ENCODE measurements at places on chromosomes 5 and 9. TPM values are rescaled to one million over a fixed set of nuclear protein-coding genes. Genes with fewer than 3 reads are reported as not detected.

RFESD gene
- total RNA-seq = 1.3 TPM

IL3 gene
- not detected for total RNA-seq

SLC6A7 gene
- total RNA-seq = not detected

SARDH gene
- total RNA-seq = 2.8 TPM

RGS7BP gene
- 1.5 TPM for total RNA-seq

NSD1 gene
- total RNA-seq = 82.1 TPM

NSUN2 gene
- 37.1 TPM for total RNA-seq

TSPAN17 gene
- 47.6 TPM for total RNA-seq

HTR1A gene
- total RNA-seq = not detected

SOWAHA gene
- total RNA-seq = 22.2 TPM

PDLIM4 gene
- total RNA-seq = 20.7 TPM

ERCC6L2 gene
- total RNA-seq = 36.6 TPM

SVEP1 gene
- 13.1 TPM for total RNA-seq

EMB gene
- 19.9 TPM for total RNA-seq

SH3RF2 gene
- 106 TPM for total RNA-seq

ITGA2 gene
- total RNA-seq = 13.0 TPM

OBP2B gene
- not detected for total RNA-seq

CAMK4 gene
- total RNA-seq = 5.0 TPM

C9orf43 gene
- total RNA-seq = 0.37 TPM

IL11RA gene
- total RNA-seq = 37.0 TPM

SAPCD2 gene
- 2.4 TPM for total RNA-seq

WNT8A gene
- not detected for total RNA-seq

SV2C gene
- total RNA-seq = 0.20 TPM

TRAF1 gene
- 7.9 TPM for total RNA-seq

CAVIN4 gene
- total RNA-seq = 0.26 TPM

FBP2 gene
- not detected for total RNA-seq

IQGAP2 gene
- 119 TPM for total RNA-seq

CCNJL gene
- 1.3 TPM for total RNA-seq

ANKDD1B gene
- total RNA-seq = 0.43 TPM

F2RL1 gene
- 48.9 TPM for total RNA-seq

GRXCR2 gene
- not detected for total RNA-seq

ADAMTS2 gene
- total RNA-seq = 18.9 TPM

ALAD gene
- total RNA-seq = 108 TPM

MBLAC2 gene
- total RNA-seq = 5.5 TPM

ZBTB43 gene
- 15.0 TPM for total RNA-seq

PCDHGB3 gene
- total RNA-seq = 3.0 TPM

TMOD1 gene
- 11.4 TPM for total RNA-seq

PHPT1 gene
- total RNA-seq = 150 TPM

RNF208 gene
- total RNA-seq = 16.8 TPM

PDZD2 gene
- 2.7 TPM for total RNA-seq

NOP16 gene
- total RNA-seq = 10.1 TPM

PCDHGC4 gene
- 2.6 TPM for total RNA-seq

REEP2 gene
- 7.6 TPM for total RNA-seq

PTGDS gene
- 481 TPM for total RNA-seq

PIP5K1B gene
- 14.0 TPM for total RNA-seq

HACD4 gene
- 2.8 TPM for total RNA-seq

PCDHAC2 gene
- 33.4 TPM for total RNA-seq

CD14 gene
- 104 TPM for total RNA-seq

DMRTA1 gene
- 3.4 TPM for total RNA-seq

UNC5A gene
- total RNA-seq = 0.14 TPM

HMCN2 gene
- 1.8 TPM for total RNA-seq

INSL4 gene
- not detected for total RNA-seq

WDR38 gene
- not detected for total RNA-seq

PITX1 gene
- total RNA-seq = 7.3 TPM

SLC31A1 gene
- 26.1 TPM for total RNA-seq

ELOVL7 gene
- 66.8 TPM for total RNA-seq

PCDHB16 gene
- 3.0 TPM for total RNA-seq

CMBL gene
- total RNA-seq = 90.1 TPM
